Fibroblast of skin of left quadriceps (primary cell): ENCODE measurements at places on chromosomes 4 and X.

- no peak for DNase-seq
Observed at GRCh38 chr4:2411786-2412510, 6.5 kb downstream of the ZFYVE28 start.

DNA sequence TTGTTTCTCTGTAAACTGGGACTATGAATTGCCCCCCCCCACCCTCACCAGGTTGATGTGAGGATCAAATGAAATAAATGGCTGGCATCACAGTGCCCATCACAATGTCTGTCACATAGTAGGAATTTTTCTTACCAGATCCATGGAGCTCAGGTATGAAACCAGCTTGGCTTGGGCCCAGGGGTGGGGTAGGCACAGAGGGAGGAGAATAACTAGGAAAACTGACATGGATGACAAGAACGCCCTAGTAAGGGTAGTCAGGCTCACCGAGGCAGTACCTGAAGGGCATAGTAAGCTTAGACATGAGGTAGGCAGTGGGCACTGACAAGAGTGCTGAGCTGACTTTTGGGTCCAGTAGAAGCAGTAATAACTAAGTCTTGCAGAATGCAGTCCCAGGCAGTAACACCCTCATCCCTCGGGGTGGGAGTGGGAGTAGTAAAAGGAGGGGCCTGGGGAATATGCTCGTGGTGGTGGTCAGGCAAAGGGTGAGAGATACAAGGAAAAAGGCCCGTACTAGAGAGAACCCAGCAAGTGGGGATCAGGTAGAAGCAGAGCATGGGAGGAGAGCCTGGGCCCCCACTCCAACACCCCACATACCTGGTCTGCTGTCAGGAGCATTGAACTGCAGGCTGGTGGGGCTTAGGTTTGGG lies 155.9 kb upstream of the PJA1 start:
- no peak for DNase-seq

GRCh38 chrX:275967-276580 lies 5.1 kb upstream of the PLCXD1 start:
- DNase-seq, result no peak

GRCh38 chrX:123422875-123423274 lies 238.8 kb downstream of the GRIA3 start:
- no peak for DNase-seq

- peak; percentile 26 for DNase-seq
Observed at GRCh38 chr4:189124149-189124758, 816.4 kb upstream of the FRG1 start.

- no peak for DNase-seq
Observed at GRCh38 chr4:78068481-78068880, 11.4 kb downstream of the FRAS1 start.

- no peak for DNase-seq
Observed at GRCh38 chrX:47482065-47482511, 934 bp downstream of the ZNF41 start.

- no peak for DNase-seq
Observed at GRCh38 chrX:16202943-16203342, 35.7 kb downstream of the MAGEB17 start.

GRCh38 chr4:133157460-133158160 lies 8.5 kb downstream of the PCDH10 start:
- DNase-seq, result no peak

- no peak for DNase-seq
Observed at GRCh38 chrX:20711366-20711765, 444.7 kb upstream of the RPS6KA3 start.

GRCh38 chr4:4627906-4628305 lies 86.1 kb upstream of the STX18 start:
- DNase-seq, result no peak

DNA sequence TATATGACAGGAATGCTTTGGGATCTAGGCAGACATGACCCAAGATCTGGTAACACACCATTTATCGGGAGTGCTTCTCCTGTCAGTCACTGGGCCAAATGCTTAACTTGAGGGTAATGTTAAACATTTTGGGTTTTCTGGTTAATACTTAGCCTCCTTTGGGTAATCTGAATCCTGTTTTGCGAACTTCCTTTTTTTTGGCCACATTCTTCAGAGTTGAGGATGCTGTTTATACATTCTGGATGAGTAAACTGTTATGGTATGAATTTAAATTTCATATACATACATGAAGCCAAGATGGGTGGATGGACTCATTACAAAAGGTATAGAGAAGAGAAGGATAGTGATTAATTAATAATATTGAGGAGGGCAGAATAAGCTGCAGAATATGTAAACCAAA lies 36.1 kb downstream of the MID1IP1 start:
- no peak for DNase-seq

DNA sequence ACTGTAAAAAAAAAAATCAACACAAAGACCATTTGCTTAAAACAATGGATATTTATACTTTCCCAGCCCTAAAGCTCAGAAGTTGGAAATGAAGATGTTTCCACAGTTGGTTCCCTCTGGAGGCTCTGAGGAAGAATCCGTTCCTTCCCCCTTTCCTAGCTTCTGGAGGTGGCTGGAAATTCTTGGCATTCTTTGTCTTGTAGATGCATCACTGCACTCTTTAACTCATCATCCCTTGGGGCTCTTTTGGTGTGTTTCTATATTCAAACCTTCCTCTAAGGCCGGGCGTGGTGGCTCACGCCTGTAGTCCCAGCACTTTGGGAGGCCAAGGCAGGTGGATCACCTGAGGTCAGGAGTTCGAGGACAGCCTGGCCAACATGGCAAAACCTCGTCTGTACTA lies 78.7 kb downstream of the VCX3A start:
- no peak for DNase-seq

- no peak for DNase-seq
Observed at GRCh38 chr4:156643826-156644225, 327.8 kb downstream of the PDGFC start.

DNA sequence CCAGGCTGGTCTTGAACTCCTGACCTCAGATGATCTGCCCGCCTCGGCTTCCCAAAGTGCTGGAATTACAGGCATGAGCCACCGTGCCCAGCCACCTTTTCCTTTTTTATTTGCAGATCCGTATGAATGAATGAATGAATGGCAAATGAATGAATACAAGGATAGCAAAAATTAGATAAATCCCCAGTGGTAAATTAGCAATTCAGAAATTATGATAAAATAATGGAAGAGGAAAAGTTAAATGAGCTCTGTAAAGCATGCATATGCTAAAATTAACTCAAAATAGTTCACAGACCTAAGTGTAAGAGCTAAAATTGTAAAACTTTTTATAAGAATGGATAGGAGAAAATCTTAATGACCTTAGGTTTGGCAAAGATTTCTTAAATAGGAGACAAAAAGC lies 49.8 kb downstream of the SH3KBP1 start:
- DNase-seq, result no peak

DNA sequence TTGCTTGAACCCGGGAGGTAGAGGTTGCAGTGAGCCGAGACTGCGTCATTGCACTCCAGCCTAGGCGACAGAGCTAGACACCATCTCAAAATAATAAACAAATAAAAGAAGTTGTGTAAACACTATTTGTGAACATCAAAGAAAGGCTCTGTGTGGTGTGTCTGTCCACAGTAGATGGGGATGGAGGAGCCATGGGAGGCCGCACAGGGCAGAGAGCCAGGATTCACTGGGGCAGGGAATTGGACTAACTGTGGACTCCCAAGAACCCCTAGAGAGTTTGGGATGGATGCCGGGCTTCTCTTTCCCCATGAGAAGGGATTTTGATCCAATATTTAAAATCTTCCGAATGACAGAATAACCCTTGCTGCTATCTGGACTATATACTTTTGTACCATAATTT lies 26.5 kb downstream of the TBC1D1 start:
- DNase-seq, result no peak

GRCh38 chr4:78644744-78645330 lies 93.3 kb downstream of the ANXA3 start:
- peak; percentile 56 for DNase-seq

DNA sequence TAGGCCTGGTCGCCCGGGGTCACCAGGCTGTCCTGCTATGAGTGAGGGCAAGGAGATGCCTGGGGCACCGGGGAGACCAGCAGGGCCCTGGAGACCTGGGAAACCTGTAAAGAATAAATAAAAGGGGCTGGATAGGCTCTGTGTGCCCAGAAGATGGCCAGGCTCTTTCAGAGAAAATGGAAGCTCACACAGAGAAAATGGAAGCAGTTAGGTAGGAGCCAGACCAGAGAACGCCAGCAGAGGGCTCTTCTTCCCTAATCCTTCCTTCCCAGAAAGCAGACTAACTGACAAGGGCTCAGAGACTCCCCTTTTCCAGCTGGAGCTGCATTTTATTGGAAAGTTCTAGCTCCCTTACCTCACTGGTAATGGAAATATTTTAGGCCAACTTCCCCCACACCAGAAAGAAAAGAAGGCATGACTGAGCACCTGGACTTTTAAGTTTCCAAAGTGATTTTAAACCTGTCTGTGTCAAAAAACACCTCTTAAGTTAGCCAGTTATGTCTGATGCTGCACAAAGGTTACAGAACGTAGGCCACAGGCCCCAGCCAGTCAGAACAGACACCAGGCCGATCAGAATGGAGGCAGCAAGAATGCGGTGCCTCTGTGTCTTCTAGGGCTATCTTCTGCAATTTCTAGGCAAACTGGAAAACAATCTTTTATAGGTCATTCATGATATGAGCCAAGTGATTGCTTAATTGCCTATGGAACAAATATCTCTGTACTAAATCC lies 74.0 kb downstream of the ATG4A start:
- DNase-seq, result peak; percentile 3
